ENCODE measurements at places on chromosomes 11 and 22. TPM values are rescaled to one million over a fixed set of nuclear protein-coding genes. Genes with fewer than 3 reads are reported as not detected.

Gene LIPT2
- total RNA-seq: 6.8 TPM

Gene RBMXL2
- not detected for total RNA-seq

Gene BCL2L13
- total RNA-seq: 21.3 TPM

Gene TNNT3
- 7.4 TPM for total RNA-seq

Gene MOGAT2
- total RNA-seq: not detected

Gene CHRM1
- not detected for total RNA-seq

Gene MGAT3
- total RNA-seq: 0.96 TPM

Gene NXPE2
- total RNA-seq: not detected

- no peaks in the 10 kb centered on the region for H3K27me3 ChIP-seq
- no peak overlapping the region for H3K4me3 ChIP-seq
- no peak for DNase-seq
- no peak overlapping the region for H3K27ac ChIP-seq
- no peaks in the 10 kb centered on the region for H3K36me3 ChIP-seq
Observed at GRCh38 chr11:26087120-26087935, 244.6 kb upstream of the ANO3 start.

GRCh38 chr11:12642806-12643428 is 31.3 kb upstream of the TEAD1 start:
- peaks cover 3% of the 10 kb centered on the region for H3K4me1 ChIP-seq
- peaks cover 22% of the 10 kb centered on the region for H3K27me3 ChIP-seq
- no peak for DNase-seq

DNA sequence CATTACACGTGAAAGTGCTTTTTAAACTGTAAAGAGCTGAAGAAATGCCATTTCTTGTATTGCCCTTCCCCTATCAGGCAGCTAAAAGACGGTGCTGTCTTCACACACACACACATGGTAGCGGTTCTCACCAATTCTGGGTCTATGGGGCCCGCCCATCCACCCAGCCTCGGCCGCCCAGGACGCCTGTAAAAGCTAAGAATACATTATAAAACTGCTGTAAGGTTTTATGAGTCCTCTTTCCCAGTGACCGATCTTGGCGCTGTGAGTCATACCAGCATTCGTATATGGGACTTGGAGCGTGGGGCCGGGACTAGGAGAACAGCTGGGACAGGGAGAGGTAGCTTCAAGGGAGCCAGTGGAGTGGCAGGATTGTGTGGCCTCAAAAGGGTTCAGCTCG is 149.7 kb upstream of the CADM1 start:
- H3K36me3 ChIP-seq: no peaks in the 10 kb centered on the region
- H3K27ac ChIP-seq: no peak overlapping the region
- H3K4me1 ChIP-seq: no peaks in the 10 kb centered on the region
- DNase-seq: no peak

DNA sequence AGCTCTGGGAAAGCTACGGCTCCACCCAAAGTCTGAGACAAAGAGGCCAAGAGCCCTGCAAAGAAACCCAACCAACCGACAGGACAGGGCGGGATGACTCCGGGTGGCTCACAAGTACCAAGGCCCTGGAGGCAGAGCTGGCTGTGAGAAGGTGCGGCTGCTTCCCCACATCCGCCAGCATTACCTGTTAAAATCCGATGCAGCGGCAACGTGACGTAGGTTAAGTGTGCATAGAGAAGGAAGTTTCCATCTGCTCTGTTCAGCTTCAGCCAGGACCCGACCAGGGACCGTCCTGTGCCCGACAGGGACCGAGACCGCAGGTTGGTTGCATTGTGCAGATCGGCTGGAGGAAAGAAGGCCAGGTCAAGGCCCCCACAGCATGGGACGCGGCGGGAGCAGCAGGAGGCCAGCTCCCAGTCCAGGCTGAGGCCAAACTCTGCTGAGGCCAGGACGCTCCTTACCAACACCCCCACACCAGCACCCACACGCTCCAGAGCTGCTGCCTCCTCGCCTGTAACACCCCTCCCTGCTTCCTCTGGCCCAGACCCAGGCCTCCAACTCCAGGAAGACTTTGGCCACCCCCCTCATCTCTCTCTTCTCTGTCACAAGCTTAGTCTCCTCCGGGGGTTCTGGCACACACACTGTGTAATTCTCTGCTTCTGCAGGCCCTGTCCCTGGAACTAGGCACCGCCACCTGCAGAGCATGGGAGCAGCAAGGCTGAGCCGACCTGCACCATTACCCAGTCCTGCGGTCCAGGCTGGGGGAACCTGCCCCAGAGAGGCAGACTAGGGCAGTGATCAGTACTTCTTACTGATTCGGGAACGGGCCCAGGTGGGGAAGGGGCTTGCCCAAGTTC is 34.1 kb downstream of the NUP50 start:
- no peak overlapping the region for H3K27ac ChIP-seq

DNA sequence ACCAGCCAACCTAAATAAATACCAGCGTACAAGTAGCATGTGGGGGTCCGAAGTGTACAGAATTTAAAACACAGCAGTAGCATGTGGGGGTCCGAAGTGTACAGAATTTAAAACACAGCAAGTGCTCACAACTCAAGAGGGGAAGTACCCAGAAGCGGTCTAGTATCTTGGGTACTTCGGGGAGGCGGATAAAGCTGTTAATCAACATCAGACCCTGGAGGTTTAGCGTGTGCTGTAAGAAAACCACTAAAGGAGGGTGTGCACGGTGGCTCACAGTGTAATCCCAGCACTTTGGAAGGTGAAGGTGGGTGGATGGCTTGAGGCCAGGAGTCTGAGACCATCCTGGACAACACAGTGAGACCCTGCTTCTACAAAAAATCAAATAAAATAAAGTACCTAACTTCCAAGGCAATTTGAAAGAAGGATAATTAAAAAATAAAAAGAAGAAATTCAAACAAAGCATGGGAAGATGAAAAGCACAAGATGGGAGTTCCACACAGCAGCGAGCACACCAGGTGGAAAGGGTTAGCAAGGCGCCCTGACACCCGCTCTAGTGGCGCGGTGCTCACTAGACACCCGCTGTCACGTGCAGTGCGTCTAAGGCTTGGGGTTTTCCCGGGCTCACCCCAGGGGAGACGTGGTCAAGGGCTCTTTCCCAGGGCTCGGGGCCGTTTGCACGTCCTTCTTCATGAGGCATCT is 35.0 kb upstream of the MOB2 start:
- peaks cover 33% of the 10 kb centered on the region for H3K4me1 ChIP-seq
- DNase-seq: no peak
- no peaks in the 10 kb centered on the region for H3K36me3 ChIP-seq
- no peaks in the 10 kb centered on the region for H3K27me3 ChIP-seq
- H3K27ac ChIP-seq: peak overlapping the region; percentile 43

- peak overlapping the region; percentile 45 for H3K27ac ChIP-seq
- H3K4me3 ChIP-seq: no peak overlapping the region
- no peaks in the 10 kb centered on the region for H3K27me3 ChIP-seq
- H3K4me1 ChIP-seq: peaks cover 18% of the 10 kb centered on the region
- H3K36me3 ChIP-seq: peaks cover 5% of the 10 kb centered on the region
Observed at GRCh38 chr11:123443851-123444623, 14.0 kb downstream of the GRAMD1B start.

DNA sequence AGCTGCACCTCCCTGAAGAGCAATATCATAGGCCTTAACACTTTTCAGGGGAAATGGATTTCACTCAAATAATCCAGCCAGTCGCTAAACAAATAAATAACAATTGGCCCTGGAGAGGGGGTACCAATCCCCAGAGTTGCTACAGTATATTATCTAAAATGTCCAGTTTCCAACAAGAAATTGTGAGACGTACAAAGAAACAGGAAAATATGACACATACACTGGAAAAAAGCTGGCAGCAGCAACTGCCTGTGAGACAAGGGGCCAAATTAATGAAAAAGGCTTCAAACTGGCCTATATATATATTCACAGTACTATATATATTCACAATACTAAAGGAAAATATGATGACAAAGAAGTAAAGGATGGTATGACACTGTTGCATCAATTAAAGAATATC is 4.0 kb downstream of the NF2 start:
- H3K4me1 ChIP-seq: peaks cover 14% of the 10 kb centered on the region
- H3K27me3 ChIP-seq: no peaks in the 10 kb centered on the region
- no peak overlapping the region for H3K27ac ChIP-seq
- H3K36me3 ChIP-seq: no peaks in the 10 kb centered on the region
- no peak overlapping the region for H3K4me3 ChIP-seq
- DNase-seq: no peak

- peak overlapping the region; percentile 41 for H3K4me3 ChIP-seq
- no peaks in the 10 kb centered on the region for H3K27me3 ChIP-seq
- H3K4me1 ChIP-seq: peaks cover 26% of the 10 kb centered on the region
- DNase-seq: no peak
- no peak overlapping the region for H3K27ac ChIP-seq
- peaks cover 6% of the 10 kb centered on the region for H3K36me3 ChIP-seq
Observed at GRCh38 chr11:65183201-65183891, 1.6 kb downstream of the CAPN1 start.

DNA sequence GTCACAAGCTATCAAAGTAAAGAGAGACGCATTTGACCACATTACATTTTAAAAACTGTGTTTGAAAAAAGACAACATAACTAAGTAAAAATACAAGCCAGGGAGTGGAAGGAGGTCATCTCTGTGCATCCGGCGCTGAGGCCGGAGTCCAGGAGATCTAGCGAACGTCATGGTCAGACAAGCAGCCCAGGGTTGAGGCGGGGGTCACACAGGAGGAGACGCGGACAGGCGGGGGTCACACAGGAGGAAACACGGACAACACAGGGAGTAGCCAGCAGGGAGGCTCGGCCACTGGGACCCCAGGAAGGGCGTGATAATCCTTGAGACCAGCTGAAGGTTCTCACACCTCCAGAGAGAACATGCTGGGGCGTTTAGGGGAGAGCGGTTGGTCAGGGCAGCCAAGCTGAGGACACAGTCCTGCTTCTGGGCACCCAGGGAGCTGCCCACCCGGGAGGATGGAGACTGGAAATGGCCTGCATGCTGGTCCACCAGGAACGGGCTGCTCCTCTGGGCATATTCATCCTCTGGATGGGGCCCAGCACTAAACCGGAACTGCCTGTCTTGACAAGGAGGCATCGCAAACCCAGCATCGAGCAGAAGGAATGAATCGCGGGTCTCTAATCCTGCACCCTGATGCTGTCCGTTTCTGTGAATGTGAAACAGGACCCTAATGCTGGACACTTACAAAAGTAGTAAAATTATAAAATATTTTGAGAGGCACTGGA is 40.9 kb upstream of the MUC5AC start:
- no peak overlapping the region for H3K4me3 ChIP-seq
- peaks cover 5% of the 10 kb centered on the region for H3K4me1 ChIP-seq
- H3K36me3 ChIP-seq: no peaks in the 10 kb centered on the region
- peaks cover 5% of the 10 kb centered on the region for H3K27me3 ChIP-seq
- DNase-seq: no peak
- no peak overlapping the region for H3K27ac ChIP-seq

DNA sequence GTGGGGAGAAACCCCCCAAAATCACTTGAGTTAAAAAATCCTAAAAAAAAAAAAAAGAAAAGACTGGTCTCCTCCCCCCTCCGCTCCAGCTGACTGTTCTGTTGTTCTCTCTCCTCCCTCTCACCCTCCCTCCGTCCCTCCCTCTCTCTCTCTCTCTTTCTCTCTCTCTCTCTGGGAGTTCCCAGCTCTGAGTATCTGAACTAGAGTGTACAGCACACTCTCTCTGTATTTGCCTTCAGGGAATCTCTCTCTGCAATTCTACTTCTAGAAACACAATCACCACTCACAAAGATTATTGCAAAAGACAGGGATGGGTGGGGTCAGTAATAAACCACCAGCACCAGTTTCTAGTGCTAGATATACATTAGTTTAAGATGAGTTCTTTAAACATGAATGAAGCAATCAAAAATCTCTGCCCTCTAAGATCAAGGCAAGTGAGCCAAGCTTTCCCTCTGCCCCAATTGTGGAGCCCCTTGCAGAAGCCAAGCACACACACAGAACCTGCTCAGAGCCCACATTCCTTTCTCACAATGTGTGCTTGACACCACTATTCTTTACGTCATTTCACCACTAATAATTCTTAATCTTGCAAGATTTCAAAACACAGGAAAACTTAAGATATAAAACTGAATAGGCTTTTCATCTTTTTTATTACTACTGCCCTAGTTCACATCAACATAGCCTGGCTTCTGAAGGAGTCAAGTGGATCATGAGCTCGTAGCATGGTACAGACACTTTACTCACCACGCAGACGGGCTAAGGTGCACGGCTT is 133.5 kb downstream of the RBFOX2 start:
- H3K4me3 ChIP-seq: no peak overlapping the region
- no peak for DNase-seq
- peaks cover 44% of the 10 kb centered on the region for H3K27me3 ChIP-seq
- H3K27ac ChIP-seq: no peak overlapping the region

GRCh38 chr11:62444236-62444833 is 25.5 kb downstream of the SCGB1A1 start:
- H3K27ac ChIP-seq: no peak overlapping the region
- DNase-seq: peak; percentile 15
- peak overlapping the region; percentile 73 for H3K4me3 ChIP-seq

DNA sequence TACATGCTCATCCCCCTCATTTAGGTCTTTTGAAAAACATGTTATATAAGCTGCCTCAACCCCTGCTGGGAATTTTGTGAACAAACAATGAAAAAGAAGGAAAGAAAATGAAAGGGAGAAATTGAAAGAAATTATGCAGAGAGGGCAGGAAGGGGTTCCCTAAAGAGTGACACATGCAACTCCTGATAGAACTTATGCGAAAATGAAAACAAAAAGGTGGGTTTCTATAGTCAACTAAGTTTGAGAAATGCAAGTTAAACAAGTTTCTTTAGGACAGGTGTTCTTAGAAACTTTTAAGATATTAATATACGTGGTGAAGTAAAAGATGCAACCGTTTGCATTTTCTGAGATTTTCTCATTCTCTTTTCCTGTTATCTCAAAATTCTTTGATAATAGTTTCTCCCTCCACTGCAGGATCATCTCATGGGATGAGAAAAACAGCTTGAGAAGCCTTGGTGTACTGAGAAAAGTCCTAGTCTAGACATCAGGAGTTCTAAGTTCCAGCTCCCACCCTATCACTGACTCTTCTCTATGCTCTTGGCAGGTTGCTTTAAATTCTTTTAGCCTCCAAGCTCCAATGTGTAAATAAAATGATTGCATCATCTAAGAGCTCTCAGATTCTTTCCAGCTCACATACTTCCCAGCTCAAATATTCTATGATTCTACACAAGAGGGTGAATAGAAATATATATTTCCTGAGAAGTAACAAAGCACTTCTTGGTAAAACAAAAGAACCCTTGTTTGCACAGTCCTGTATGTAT is 109.2 kb downstream of the FAM76B start:
- no peak for DNase-seq
- H3K27ac ChIP-seq: peak overlapping the region; percentile 3
- peaks cover 3% of the 10 kb centered on the region for H3K36me3 ChIP-seq
- H3K4me3 ChIP-seq: no peak overlapping the region

- no peaks in the 10 kb centered on the region for H3K4me1 ChIP-seq
- no peak overlapping the region for H3K4me3 ChIP-seq
- no peaks in the 10 kb centered on the region for H3K36me3 ChIP-seq
- H3K27ac ChIP-seq: no peak overlapping the region
- no peak for DNase-seq
Observed at GRCh38 chr11:109039611-109040010, 374.7 kb downstream of the DDX10 start.

- H3K4me3 ChIP-seq: peak overlapping the region; percentile 98
- H3K4me1 ChIP-seq: peaks cover 39% of the 10 kb centered on the region
- peak overlapping the region; percentile 79 for H3K27ac ChIP-seq
- no peak for DNase-seq
- H3K36me3 ChIP-seq: peaks cover 8% of the 10 kb centered on the region
Observed at GRCh38 chr11:67374571-67375281, 1.3 kb upstream of the CLCF1 start.

Data from T-helper 17 cell (primary cell).